ENCODE measurements at places on chromosomes 5 and 9.

- no peak for DNase-seq
Observed at GRCh38 chr5:102295534-102296177, 428 bp downstream of the SLCO4C1 start.

DNA sequence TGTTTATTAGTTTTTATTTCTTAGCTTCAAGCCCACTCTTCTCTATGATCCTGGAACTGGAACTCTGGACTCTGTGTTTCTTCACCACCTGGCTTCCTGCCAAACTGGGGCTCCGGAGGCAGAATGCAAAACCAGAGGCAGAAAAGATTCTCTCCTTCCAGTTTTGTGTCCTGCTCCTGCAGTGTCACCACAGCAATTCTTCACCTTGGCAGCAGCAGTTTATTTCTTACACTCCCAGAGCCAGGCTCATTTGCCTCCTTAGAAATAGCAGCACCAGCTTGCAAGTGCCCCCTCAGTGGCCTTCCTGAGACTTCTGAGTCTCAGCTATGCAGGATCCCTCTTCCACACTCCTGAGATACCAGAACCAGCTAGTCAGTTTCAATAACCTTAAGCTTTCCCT is 26.7 kb upstream of the CAMK4 start:
- no peak for DNase-seq

GRCh38 chr5:150568663-150569062 is 60.7 kb downstream of the NDST1 start:
- no peak for DNase-seq

DNA sequence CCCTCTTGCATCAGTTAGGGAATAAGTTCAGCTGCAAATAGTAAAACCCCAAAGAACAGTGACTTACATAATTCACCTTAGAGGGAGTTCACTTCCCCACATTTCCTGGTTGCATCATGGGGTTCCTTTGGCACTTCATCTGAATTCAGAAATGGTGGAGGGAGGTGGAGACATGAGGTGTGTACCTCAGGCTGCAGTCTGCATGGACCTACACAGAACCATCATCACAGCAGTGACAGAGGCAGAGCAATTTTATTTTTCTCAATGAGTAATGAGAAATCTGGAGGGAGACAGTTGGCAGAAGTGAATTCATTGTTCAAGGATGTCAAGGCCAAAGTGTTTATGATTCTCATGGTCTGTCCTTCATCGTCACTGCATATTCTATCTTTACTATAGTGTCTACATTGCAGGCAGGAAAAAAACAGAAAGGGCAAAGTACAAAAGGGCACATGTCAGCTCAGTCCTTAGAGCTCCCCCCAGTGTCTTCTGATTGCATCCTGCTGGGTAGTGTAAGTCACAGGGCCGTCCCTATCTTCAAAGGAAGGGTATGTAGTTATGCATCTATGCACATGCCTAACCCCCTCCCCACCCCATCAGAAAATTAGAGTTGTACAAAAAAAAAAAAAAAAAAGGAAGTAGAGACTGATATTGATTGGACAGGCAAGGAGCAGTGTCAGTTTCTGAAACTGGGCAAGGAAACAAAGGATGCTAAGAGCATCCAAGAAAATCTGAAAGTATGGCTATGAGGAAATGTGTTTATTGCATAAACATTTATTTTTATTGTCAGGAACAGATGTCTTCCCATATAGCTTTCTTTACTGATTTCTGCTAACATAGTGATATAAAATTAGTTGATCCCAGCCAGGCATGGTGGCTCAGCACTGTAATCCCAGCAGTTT is 132.7 kb upstream of the APC start:
- no peak for DNase-seq

- DNase-seq = no peak
Observed at GRCh38 chr5:56357426-56357825, 124.3 kb upstream of the ANKRD55 start.

- no peak for DNase-seq
Observed at GRCh38 chr5:140298183-140298601, 4.7 kb downstream of the PFDN1 start.

DNA sequence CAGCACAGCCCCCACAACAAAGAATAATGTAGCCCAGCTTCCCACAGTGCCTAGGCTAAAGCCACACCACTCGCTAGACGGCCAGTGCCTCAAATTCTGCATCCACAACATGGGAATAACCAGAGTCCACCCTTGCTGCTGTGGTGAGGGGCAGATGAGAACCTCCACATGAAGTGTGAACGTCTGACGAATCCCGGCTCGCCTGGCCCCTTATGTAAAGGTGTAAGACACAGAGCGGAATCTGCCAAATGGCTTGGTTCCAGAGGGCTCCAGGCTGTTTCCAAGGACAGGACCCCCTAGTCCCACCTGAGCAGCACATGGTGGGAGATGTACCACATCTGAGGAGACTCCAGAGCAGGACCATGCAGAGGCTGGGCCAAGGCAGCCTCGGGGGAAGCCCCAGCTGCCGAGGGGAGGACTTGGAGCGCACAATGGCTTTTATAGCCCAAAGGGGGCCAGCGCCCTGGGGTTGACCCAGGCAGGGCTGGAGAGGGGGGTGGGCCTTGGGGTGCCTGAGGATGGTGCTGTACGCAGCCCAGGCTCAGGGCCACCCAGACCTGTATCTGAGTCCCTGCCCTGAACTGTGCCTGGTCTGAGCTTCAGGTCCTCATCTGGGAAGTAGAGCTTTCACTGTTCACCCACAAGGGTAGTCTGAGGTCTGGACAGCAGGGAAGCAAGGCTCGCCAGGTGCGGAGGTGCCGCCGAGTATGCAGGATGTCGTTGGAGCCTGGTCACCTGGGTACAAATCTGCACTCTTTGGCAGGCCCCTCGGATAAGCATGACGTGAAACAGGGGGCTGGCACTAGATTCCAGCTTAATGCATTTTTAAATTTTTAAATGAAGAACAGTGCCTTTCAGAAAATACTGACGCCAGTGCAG is 24.9 kb upstream of the SLC25A51 start:
- no peak for DNase-seq

GRCh38 chr5:999724-1000123 is 8.9 kb upstream of the NKD2 start:
- DNase-seq = no peak

GRCh38 chr9:80841888-80842287 is 847.5 kb downstream of the TLE1 start:
- DNase-seq = no peak

DNA sequence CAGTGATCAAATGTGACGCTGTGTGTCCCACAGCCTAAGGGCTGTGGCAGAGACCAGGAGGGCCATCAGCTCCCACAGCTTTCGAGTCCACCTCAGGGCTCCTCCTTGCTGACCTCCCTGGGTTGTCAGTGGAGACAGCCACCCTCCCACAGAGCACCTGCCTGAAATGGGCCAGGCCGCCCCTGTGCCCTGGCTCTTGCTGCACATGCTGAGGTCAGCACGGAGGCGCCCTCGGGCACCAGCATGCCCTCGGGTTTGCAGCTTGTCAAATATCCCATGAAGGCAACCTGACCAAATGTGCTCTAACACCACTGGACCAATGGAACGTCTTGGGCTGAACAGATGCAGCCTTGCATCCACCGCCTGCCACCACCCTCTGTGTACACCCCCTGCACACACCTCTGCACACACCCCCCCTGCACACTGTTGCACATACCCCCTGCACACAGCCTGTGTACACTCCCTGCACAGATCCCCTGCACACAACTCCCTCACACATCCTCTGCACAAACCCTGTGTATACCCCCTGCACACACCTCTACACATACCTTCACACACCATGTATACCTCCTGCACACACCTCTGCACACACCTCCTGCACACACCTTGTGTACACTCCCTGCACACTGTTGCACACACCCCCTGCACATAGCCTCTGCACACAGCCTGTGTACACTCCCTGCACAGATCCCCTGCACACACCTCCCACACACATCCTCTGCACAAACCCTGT is 2.0 kb upstream of the CEP72 start:
- DNase-seq = no peak

DNA sequence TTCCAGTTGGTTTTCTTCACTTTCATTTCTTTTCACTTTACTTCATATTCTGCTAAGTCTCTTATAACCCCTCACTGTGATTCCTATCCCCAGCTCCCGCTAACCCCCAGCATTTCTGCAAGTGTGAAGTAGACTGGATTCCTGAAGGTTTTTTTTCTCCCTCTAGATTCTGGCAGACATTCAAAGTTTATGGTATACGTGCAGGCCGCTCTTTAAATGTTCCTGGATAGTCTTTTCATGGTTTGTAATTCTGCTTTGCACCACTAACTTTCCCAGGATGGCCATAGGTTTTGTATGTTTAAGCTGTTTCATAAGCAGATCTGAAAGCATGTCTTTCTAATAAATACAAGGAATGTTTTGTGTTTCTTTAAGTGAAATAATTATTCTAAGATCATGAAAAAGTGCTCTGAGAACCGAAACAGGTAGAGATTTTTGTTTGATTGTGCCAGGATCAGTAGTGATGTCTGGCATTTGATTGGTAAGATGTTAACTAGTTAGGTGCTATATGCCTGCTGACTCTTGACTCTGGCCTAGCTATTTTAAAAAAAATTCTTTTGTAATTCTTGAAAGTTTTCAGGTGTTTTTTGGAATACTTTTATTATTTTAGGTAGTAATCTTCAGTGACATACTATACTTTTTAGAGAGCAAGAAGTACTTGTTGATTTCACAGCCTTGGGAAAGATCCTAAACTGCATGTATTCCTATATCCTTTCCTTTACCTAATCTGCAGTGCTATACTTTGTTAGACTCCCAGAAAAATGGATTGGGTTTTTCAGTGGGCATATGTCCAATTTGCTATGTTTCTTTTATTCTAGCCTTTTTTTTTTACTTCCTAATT is 29.7 kb downstream of the CNOT6 start:
- no peak for DNase-seq

DNA sequence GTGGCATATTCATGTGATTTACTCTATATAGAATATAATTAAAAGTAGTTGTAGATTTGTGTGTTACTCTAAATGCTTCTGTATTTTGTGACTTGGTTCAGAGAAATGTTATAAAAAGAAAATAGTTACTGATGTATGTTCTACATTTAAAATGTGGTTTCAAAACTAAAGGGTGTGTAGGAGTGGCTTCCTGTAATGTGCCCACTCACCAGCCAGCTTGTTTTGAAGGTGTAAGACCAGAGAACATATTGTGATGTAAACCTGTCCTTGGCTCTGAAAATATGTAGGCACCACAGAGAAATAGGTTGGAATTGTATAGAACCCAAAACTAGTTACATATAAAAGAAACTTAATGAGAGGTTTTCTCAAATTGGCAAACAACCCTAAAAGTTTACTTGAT is 51.2 kb upstream of the ARRDC3 start:
- DNase-seq = peak; percentile 16

DNA sequence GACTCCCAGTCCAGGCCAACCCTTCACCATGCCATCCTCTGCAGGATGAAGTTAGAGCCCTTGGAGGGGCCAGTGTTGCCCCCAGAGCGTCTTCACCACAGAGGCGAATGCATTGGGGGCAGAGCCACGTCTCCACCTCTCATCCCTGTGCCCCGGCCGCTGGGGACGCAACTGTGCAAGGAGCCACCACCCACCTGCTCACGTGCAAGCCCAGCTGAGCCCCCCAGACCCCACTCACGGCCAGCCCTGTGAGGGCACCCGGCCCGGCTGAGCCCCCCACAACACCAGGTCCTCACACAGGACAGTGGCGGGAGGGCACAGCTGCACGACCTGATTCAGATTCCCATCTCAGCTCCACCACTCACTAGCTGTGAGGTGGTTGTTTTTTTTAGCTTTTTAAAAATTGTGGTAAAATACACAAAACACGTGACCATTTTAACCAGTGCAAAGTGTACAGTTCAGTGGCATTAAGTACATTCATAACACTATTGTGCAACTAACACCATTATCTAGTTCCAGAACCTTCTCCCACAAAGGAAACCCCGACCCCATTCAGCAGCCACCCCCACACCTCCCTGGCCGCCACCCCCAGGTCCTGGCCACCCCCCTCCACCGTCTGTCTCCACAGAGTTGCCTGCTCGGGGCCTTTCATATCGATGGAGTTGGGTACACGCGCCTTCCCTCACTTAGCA is 33.5 kb upstream of the UBAC1 start:
- no peak for DNase-seq

Data from activated CD4-positive, alpha-beta T cell treated with anti-CD3 and anti-CD28 coated beads, Interleukin-2, amount 50 U/mL, for 4 hours (primary cell).